ENCODE measurements at places on chromosomes 12 and 14.

DNA sequence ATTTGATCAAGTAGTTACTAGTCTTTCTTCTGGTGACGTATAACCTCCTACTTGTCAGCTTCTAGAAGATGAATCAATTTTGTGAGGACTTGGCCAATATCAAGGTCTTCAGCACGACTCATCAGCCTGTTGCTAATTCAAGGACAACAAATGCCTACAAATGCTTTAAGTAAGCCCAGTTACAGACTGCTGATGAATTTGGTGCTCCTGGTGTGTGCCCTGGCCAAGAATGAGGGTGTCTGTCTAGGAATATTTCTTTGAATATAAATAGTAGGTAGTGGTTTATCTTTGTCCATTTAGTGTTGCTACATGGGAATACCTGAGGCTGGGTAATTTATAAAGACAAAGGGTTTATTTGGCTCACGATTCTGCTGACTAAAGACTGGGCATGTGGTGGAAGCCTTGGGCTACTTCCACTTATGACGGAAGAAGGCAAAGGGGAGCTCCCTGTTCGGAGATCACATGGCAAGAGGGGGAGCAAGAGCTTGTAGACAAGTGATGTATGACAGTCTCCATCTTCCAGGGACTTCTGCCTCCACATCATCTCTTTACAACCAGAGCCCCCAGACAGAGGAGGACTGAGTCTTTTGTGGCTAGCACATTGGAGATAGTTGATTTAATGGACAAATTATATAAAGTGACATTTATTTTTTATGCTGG, 180.2 kb downstream of the CRADD start:
- no peak for DNase-seq

DNA sequence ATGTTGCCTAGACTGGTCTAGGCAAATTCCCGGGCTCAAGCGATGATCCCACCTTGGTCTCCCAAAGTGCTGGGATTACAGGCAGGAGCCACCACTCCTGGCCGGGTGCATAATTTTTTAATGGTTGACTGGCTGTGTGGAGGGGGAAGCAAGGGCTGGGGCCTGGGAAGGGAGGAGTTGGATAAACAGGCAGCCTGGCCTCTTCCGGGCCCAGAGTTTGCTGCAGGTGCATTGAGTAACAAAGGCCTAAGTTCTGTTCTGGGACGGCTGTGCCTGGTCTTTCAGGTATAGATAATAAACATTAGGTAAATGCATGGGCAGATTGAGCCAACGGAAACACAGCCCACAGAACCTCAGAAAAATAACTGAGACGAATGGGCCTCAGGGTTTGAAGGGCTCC, 191.3 kb upstream of the TBX3 start:
- DNase-seq, result no peak

DNA sequence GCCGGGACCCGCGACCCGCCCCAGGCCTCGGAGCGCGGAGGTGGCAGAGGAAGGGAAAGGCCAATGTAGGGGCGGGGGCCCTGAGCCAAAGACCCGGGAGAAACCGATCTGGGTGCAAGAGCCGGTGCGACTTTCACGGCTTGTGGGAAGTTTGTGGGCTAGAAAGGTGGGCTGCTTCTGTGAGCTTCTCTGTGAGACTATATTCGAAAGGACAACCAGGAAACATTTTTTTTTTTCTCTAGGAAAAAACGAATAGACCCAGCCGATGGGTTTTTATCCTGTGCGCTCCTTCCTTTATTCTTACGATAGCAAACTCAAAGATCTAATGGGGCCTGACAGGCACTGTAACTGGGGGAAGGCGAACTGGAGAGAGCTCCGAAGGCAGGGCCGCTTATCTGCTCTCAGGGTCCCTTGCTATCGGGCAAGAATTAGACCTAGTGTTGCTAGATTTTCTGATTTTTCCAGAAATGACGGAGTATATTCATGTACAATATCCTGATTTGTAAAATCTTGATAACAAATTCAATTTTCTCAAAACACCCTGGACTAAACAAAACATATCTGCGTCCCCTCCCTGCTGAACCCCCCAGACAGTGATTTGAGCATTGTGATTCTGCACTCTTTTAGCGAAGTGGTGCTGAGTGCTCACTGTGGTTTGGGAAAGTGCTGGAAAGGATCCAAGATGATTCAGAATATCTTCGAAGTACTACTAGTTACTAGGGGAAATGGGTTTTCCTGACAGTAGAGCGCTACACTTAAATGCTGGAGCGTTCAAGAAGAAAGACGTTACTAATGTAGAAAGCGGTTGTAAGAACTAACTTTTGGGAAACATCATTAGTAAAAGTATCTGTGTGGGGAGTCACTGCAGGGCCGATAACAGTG, 563 bp upstream of the STXBP6 start:
- no peak for DNase-seq

- DNase-seq, result no peak
These were observed 18.5 kb upstream of the SLC7A8 start for GRCh38 chr14:23202001-23202400.

GRCh38 chr12:2643576-2644135, 151.1 kb upstream of the FKBP4 start:
- DNase-seq, result no peak

DNA sequence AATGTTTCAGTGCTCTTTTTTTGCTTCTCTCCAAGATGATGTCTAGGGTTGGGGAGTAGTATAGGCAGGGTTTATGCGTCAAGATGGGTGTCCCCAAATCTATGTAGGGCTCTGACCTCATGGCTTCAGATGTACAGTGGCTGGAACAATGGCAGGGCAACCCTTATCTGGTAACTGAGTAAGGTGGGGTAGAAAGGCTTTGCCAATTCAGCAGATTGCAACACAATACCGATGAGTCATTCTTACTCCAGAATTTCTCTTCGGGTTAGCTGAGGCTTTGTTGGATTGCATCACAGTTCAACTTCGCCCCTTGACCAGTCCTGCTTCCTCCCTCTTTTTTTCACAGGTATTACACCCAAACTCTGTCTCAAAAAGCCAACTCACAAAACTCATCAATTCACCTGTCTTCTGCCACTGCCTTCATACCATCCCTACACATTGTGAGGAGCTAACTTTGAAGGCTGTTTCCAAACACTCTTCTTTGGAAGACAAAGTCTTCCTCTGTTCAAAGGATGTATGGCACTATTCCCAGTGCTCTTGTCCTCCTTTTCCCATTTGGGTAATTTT, 190.2 kb upstream of the CNOT2 start:
- DNase-seq, result no peak

- DNase-seq, result no peak
These were observed 5.5 kb downstream of the ERP29 start for GRCh38 chr12:112018571-112019237.

- DNase-seq, result no peak
These were observed 96.3 kb upstream of the CCND2 start for GRCh38 chr12:4177262-4177661.

- no peak for DNase-seq
These were observed 102.1 kb downstream of the DUSP6 start for GRCh38 chr12:89250213-89250612.

DNA sequence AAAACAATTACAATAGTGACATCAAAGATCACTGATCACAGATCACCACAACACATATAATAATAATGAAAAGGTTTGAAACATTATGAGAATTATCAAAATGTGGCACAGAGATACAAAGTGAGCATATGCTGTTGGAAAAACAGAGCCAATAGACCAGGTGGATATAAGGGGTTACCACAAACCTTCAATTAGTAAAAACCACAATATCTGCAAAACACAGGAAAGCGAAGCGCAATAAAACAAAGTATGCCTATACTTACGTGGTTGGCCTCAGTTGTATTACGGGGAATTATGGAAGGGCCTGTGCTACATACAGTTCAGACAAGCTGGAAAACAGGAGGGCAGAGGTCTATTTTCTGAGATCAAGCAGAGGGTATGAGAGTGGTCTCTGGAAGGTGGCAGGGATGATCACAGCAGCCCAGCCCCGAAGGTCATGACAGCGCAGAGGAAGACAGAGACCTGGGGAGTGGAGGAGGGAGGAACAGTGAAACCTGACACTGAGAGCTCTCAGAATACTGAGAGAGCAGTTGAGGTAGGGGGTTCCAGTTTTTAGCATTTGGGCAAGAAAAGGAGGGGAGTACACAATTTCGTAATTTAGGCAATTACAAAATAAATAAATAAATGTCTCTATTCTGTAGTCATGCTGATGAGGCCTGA, 41.3 kb downstream of the IFNG start:
- no peak for DNase-seq

DNA sequence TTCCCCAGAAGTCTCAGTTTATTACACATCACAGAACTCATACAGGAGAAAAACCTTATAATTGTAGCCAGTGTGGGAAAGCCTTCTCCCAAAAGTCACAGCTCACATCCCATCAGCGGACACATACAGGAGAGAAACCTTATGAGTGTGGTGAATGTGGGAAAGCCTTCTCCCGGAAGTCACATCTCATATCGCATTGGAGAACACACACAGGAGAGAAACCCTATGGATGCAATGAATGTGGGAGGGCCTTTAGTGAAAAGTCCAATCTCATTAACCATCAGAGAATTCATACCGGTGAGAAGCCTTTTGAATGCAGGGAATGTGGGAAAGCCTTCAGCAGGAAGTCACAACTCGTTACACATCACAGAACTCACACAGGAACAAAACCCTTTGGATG, 20.1 kb downstream of the ZNF84 start:
- DNase-seq, result no peak

DNA sequence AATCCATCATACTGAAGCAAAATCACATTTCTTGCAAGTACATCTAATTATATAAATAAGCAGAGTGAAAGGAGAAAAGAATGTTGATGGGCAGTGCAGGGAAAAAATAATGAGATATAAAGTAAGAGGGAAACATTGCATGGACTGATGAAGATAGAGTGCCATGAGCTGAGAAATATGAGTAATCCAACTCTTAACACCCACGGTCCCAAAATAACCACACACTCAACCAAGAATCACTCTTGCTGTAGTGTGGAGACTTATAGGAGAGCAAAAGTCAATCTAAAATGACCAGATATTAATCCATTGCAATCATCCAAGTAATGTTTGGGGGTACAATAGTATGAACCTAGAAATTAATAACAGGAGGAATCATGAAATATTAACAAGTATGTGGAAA, 40.2 kb downstream of the MYF5 start:
- no peak for DNase-seq

DNA sequence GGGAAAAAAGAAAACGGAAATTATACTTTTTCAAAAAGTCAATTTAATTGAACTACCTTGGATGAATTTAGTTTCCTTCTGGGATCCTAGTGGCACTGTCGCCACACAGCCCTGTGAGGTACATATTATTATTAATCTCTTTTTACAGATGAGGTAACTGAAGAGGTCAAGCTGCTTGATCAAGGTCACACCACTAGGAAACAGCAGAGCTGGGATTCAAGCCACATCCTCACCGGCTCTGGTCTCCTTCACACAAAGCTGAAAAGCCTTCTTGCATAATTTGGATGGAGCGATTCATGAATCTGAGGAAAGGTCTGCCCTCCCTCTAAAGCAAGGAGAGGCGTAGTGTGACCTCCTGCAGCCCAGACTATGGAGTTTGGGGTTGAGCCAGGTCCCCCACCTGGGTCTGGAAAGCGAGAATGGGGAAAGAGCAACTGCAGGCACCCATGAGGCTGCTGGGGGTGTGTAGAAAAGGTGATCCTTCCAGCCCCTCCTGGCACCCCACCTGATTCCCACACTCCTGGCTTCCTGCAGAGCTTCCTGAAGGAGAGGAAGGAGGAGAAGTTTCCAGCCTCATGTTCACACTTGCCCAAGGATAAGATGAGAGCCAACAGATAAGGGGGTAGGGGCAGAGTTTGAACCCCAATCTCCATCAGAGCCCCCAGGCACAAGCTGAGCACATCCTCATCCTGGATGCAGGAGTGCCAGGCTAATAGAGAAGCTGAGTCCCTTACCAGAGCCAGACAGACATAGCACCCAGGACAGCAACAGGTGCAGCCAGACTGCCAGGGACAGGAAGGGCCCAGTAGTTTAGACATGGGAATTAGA, 3.9 kb upstream of the KRT79 start:
- no peak for DNase-seq

DNA sequence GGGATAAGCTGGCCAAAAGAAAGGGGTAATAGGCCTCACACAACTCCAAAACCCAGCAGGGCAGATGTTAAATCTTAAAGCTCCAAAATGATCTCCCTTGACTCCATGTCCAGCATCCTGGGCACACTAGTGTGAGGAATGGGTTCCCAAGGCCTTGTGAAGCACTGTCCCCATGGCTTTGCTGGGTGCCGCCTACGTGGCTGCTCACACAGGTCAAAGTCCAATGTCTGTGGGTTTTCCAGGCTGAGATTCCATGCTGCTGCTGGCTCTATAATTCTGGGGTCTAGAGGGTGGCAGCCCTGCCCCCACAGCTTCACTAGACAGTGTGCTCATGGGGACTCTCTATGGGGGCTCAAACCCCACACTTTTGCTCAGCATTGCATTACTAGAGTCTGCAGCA, 145.3 kb upstream of the GRIN2B start:
- DNase-seq, result no peak

DNA sequence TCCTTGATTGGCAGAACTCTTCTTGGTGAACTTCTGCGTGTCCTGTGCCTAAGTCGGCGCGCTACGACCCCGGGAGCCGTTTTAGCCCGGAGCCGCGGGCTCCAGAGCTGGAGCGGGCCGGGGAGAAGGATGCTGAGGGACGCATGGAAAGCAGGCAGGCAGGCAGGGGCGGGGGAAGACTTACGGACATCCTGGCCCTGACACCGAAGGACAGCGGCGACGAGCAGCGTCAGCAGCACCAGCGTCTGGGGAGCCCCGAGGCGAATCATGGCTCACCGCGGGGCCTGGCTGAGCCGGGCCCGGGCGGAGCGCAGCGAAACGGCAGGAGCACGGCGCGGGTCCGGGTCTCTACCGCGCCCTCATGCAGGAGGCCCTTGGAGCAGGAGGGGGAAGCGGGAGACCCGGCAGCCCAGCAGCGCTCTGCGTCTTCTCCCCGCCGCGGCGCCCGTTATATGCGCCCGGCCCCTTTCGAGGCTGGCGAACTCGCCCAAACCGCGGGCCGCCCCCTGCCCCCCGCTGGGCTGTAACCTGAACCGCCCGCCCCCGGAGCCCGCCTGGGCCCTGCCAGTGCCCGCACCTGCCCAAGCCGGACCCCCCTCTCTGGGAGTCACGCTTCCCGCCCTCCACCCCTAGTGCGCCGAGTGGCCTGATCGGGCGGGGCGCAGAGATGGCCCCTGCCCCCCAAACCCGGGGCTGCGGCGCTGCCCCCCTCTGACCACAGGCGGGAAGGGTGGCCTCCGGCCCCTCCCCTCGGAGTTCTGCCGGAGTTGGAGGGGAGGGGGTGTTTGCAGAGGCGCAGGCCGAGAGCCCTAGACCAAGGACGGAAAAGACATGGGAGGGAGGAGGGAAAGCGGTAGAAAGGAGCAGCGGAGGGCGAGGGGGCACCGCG, at the start of gene COL2A1:
Gene COL2A1 (minus strand): TSS at position 424 of the 889 bp plus-strand sequence. CDS start 155 bp downstream, at position 269.
- DNase-seq, result no peak

GRCh38 chr12:79420146-79420618, 270.6 kb downstream of the PAWR start:
- DNase-seq, result no peak

GRCh38 chr14:82035397-82035796, 501.7 kb upstream of the SEL1L start:
- DNase-seq, result no peak

- DNase-seq, result no peak
These were observed 16.4 kb downstream of the NAV3 start for GRCh38 chr12:77847060-77847541.

GRCh38 chr14:105888784-105889665, 362.6 kb downstream of the TMEM121 start:
- no peak for DNase-seq

Data from CD4-positive, alpha-beta T cell treated with Interleukin-15 for 4 hours (primary cell).